ENCODE measurements at places on chromosomes 6 and 20. TPM values are rescaled to one million over a fixed set of nuclear protein-coding genes. Genes with fewer than 3 reads are reported as not detected.

C20orf144 gene
- total RNA-seq, result not detected

AGER gene
- 8.9 TPM for total RNA-seq

SLC17A9 gene
- total RNA-seq, result 2.9 TPM

GRCh38 chr6:6724539-6725467 lies 136.3 kb downstream of the LY86 start:
- peak; percentile 82 for DNase-seq
